ENCODE measurements at places on chromosomes 6 and 20. TPM values are rescaled to one million over a fixed set of nuclear protein-coding genes. Genes with fewer than 3 reads are reported as not detected.

FNDC11 gene
- 1.0 TPM for total RNA-seq

CLPSL2 gene
- not detected for total RNA-seq

RIMS4 gene
- total RNA-seq = under 0.01 TPM

GRCh38 chr20:10902174-10902573 lies 228.4 kb upstream of the JAG1 start:
- H3K4me1 ChIP-seq = no peaks in the 10 kb centered on the region
- no peaks in the 10 kb centered on the region for H3K36me3 ChIP-seq
- H3K27me3 ChIP-seq = no peaks in the 10 kb centered on the region
- no peak overlapping the region for H3K27ac ChIP-seq

DNA sequence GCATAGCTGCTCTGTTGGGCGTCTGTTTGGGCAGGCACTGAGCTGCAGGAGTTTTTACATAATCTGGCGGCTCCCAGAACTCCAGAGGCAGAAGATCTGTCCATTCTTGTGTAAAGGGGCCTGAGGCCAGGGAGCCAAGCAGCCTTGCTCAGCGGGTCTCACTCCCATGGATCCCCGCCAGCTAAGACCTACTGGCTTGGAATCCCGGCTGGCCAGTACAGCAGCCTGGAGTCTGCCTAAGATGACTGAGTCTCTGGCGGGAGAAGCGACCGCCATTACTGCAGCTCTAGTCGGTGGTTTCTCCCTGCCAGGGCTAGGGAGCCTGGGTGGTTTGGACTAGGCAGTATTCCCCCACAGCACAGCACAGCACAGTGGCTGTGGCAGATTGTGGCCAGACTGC lies 268.4 kb upstream of the SYNCRIP start:
- no peaks in the 10 kb centered on the region for H3K27me3 ChIP-seq
- no peaks in the 10 kb centered on the region for H3K4me1 ChIP-seq
- no peak for DNase-seq
- H3K4me3 ChIP-seq = no peak overlapping the region

DNA sequence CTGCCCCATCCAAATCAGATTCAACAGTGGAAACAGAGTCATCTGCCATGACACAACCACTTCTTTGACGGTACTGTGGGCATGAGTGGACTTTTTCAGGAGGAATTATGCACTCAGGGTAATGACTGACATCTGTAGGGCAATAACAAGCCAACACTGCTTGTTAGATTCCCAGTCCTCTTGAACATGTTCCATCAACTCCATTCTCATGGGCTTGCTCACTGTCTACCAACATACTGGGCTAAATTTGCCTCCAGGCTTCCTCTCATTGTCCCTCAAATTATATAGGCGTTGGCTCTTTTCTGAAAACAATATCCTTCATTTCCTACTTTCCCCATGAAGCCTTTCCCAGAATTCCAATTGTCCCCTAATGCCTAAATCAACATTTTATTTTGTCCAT lies 43.1 kb downstream of the ANKEF1 start:
- no peak for DNase-seq
- no peak overlapping the region for H3K27ac ChIP-seq
- H3K27me3 ChIP-seq = no peaks in the 10 kb centered on the region

- no peaks in the 10 kb centered on the region for H3K36me3 ChIP-seq
- no peaks in the 10 kb centered on the region for H3K27me3 ChIP-seq
- DNase-seq = peak; percentile 6
Observed at GRCh38 chr6:161630674-161631073, 356.8 kb upstream of the AGPAT4 start.

DNA sequence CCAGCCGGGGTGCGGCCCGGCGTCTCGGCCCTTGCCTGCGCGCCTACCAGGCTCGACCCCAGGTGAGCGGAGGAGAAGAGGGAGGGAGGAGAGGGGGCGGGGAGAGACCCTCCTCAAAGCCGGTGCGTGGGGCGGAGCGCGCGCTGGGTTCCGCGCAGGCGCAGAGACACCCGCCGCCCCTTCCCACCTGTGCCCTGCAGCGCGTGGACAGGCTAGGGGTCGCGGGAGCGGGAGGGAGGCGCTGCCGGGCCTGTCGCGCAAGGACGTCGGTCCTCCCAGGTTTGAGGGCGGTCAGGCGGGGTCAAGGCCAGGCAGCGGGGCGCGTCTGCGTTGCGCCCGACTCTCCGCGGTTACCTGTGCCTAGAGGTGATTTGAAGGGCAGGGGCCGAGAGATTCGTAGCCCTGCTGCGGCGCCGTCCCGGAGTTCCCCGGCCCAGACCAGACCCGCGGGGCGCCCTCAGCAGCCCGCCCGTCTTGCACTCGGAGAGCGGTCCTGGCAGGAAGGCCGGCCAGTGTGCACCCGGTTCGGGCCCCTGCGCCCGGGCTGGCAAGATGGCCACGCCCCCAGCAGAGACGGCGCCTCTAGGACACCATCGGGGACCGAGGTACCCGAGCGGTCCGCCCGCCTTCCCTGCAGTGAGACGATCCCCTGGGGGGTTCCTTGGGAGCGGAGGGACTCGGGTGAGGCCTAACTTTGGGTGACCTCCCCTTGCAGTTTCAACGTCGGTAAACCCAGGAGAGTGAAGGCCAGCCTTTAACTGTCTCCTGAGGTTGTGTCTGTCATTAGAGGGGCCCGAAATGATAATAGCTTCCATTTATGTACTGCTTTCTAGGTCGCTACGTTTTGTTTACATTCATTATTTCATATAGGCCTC lies 546 bp downstream of the C6orf136 start:
- peak; percentile 34 for DNase-seq
- H3K27me3 ChIP-seq = no peaks in the 10 kb centered on the region
- peaks cover 4% of the 10 kb centered on the region for H3K4me1 ChIP-seq
- H3K36me3 ChIP-seq = peaks cover 2% of the 10 kb centered on the region
- H3K27ac ChIP-seq = peak overlapping the region; percentile 72

DNA sequence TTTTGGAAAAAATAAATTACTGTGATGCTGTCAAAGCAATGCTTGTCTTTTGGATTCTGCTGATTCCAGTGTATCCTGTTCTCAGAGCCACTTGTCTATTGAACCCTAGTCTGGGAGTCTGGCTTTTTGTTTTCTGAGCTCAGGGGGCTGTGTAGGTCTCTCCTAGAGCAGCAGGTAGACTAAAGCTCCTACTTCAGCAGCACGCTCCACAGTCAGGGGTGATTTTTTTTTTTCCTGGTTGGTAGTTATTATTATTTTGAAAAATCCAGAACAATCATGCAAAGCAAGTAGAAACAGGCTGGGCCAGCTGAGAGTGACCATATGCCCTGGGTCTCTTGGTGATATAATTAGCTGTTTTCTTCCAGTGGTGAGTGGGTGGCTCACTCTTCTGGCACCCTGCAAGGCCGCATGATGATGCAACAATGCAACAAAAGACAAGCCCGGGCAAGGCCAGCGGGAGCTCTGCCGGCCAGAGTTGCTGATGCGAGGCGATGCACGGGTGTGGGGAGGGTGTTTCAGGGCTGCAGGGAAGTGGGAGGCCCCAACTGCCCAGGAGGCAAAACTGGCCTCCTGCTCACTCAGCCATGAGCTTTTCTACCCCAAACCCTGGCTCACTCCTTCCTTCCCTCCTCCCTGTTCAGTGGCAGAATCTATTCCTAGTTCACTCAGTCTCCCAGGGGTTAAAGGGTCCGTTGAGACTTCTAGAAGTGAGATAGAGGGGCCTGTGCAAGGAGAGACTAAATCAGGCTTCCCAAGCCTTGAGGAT lies 11.5 kb upstream of the CDKN1A start:
- H3K27ac ChIP-seq = peak overlapping the region; percentile 45
- H3K4me3 ChIP-seq = no peak overlapping the region
- no peaks in the 10 kb centered on the region for H3K36me3 ChIP-seq

GABRR2 gene
- total RNA-seq = 0.26 TPM

- no peaks in the 10 kb centered on the region for H3K36me3 ChIP-seq
- H3K27me3 ChIP-seq = no peaks in the 10 kb centered on the region
- no peak for DNase-seq
- H3K4me1 ChIP-seq = peaks cover 4% of the 10 kb centered on the region
- no peak overlapping the region for H3K27ac ChIP-seq
- H3K4me3 ChIP-seq = no peak overlapping the region
Observed at GRCh38 chr20:11214256-11214840, 540.5 kb upstream of the JAG1 start.

GRCh38 chr6:161151059-161151645 lies 122.7 kb downstream of the AGPAT4 start:
- H3K27ac ChIP-seq = no peak overlapping the region
- no peak overlapping the region for H3K4me3 ChIP-seq
- H3K4me1 ChIP-seq = no peaks in the 10 kb centered on the region
- no peaks in the 10 kb centered on the region for H3K36me3 ChIP-seq
- no peak for DNase-seq

DNA sequence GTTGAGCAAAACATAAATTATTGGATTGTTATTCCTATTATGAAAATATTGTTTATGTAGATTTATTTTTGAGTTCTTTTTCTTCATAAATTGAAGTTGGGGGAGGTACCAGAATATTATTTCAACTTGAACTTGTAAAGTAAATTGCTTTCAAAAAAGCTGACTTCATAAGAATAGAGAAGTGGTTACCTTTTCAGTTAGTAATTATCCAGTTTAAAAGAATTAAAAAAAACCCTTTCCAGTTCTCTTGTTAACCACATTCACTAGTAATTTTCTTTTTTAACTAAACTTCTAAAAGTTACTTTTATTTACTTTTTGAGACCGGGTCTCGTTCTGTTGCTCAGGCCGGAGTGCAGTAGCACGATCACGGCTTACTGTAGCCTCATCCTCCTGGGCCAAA lies 124.3 kb downstream of the CDKAL1 start:
- H3K36me3 ChIP-seq = no peaks in the 10 kb centered on the region
- no peaks in the 10 kb centered on the region for H3K27me3 ChIP-seq
- H3K4me3 ChIP-seq = no peak overlapping the region
- H3K27ac ChIP-seq = no peak overlapping the region
- no peak for DNase-seq

DNA sequence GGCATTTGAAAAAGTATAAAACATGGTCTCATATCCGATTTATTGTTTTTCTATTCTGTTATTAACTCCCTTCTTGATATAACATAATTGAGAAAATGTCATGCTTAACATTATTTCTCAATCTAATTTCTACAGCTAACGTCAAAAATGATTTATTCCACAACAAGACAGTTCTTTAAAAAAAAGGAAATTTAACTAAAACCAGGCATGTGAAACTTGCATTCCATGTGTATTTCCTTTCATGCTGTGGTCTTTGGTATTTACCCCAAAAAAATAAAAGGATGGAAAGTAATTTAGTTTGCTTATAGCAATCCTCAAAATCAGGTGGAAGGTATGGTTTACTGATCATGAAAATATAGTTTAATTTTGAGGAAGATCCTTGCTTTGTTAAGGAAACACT lies 142.8 kb downstream of the COL21A1 start:
- no peaks in the 10 kb centered on the region for H3K36me3 ChIP-seq
- DNase-seq = no peak
- no peak overlapping the region for H3K4me3 ChIP-seq
- H3K27ac ChIP-seq = no peak overlapping the region
- H3K4me1 ChIP-seq = no peaks in the 10 kb centered on the region

PCMT1 gene
- total RNA-seq = 97.6 TPM

- peaks cover 2% of the 10 kb centered on the region for H3K4me1 ChIP-seq
- no peaks in the 10 kb centered on the region for H3K36me3 ChIP-seq
- H3K4me3 ChIP-seq = no peak overlapping the region
- H3K27ac ChIP-seq = no peak overlapping the region
- peak; percentile 66 for DNase-seq
Observed at GRCh38 chr20:15703171-15703911, 869.9 kb downstream of the KIF16B start.

All from fibroblast of lung (primary cell).